ENCODE measurements at places on chromosomes 4 and X.
A peak's percentile ranks its signal among the peaks of the same experiment; 100 is the strongest.

DNA sequence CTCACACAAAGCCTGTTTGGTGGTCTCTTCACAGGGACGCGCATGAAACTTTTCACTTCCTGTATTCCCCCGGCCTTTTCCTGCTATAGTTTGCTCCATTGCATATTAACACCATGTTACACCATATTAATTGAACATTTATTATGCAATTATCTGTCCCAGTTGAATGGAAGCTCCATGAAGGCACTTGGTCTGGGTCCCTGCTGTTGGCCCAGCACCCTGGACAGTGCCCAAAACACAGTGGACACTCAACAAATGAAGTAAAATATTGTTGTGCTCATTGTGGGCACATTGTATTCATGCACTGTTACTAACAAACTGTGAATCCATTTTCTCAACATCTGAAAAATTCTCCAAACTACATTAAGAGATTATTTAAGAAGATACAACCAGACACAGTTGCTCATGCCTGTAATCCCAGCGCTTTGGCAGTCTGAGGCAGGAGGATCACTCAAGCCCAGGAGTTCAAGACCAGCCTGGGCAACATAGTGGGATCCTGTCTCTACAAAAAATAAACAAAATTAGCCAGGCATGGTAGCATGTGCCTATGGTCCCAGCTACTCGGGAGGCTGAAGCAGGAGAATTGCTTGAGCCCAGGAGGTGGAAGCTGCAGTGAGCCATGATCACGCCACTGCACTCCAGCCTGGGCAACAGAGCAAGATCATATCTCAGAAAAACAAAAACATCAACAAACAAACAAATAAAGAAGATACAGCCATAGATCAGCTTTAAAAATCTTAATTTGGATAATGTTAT, 292.7 kb upstream of the TENM3 start:
- peak; percentile 66 for DNase-seq

- no peak for DNase-seq
These were observed 2.7 kb upstream of the MAML3 start for GRCh38 chr4:140156529-140157171.

GRCh38 chr4:13527981-13528820, 16.1 kb downstream of the NKX3-2 start:
- no peak for DNase-seq

DNA sequence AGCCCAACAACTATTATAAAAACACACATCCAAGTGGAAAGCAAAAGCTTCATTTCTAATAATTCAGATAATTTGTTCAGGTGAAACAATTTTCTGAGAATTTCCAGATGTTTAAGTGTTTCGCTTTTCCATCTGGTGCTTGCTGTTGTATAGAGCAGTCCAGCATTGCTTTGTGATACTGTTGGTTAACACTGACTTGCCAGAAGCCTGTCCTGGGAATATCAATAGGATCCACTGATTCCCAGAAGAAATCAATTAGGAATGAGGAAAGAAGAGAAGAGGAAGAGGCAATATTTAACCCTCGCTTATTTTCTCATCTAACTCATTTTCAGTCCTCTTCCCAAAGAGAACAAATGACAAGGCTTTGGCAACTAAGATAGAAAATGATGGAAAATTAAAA, 94.9 kb upstream of the DDIT4L start:
- no peak for DNase-seq

GRCh38 chr4:32042486-32043247, 1322.5 kb downstream of the PCDH7 start:
- DNase-seq: no peak

- no peak for DNase-seq
These were observed 25.8 kb upstream of the ARHGEF38 start for GRCh38 chr4:105526656-105527055.

DNA sequence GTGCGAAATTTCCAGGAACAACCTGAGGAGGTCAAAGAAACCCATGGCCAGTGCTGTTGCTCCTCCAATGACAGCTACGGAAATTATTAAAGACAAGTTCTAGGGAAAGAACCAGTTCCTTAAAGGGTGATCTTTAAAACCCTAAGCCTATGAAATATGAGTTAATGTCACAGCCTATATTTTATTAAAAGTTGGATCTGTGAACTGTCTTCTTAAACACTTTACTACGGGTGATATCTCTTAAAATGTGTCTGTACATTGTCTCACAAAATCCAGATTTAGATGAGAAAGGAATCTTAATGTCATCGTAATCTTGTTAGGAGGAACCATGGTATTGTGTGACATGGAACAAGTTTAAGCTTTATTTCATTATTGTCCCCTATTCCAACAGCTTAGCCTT, 46.3 kb upstream of the VCX3B start:
- no peak for DNase-seq

- peak; percentile 58 for DNase-seq
These were observed 276.5 kb downstream of the PPP4R3C start for GRCh38 chrX:27186671-27187070.

DNA sequence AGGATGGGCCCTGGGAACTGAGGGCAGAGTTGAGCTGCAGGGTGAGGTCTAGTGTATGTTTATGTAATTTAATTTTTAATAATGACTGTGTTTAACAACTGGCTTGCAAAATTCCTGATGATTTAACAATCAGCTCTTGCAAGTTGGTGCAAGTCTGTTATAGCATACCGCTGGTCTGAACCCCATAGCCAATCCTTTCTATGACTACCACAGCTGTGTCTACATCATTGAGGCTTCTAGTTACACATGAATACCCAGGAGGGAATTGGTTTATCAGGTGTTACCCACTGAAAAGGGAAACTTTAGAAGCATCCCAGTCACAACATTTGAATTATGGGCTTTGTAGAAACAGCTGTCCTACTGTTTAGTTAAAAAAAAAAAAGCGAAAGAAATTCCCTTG, 38.3 kb downstream of the SUPT20HL1 start:
- DNase-seq: no peak

GRCh38 chr4:127015667-127016117, 617.1 kb upstream of the INTU start:
- DNase-seq: peak; percentile 53

- DNase-seq: peak; percentile 54
These were observed 600.0 kb downstream of the BCOR start for GRCh38 chrX:39497702-39498265.

DNA sequence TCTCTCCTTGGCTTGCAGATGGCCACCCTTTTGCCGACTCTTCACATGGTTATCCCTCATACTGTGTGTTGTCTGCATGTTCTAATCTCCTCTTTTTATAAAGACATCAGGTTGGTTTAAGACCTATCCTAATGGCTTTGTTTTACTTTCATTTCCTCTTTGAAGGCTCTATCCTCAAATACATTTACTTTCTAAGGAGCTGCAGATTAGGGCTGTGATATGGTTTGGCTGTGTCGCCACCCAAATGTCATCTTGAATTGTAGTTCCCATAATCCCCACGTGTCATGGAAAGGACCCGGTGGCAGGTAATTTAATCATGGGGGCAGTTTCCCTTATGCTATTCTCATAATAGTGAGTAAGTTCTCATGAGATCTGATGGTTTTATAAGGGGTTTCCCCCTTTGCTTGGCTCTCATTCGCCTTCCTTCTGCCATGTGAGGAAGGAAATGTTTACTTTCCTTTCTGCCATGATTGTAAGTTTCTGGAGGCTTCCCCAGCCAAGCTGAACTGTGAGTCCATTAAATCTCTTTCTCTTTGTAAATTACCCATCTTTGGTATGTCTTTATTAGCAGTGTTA, 204.5 kb downstream of the RELL1 start:
- no peak for DNase-seq

- no peak for DNase-seq
These were observed 56.0 kb upstream of the STPG2 start for GRCh38 chr4:98199247-98199646.
